ENCODE measurements at places on chromosomes 7 and 10.

DNA sequence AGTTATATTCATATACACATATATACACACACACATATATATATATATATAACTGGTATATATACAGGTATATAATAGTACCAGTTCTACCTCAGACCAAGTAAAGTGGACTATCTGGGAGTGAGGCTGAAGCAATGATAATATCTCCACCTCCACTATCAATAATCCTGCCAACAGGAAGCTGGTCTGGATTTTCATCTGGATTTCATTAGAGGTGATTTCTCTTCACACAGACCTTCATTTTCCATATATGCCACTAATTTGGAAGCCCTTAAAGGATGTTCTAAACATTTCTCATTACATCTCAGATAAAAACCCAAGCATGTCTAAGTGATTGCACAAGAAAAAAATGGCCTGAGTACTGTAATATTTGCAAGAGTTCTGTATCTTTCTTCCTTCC lies 1.7 kb upstream of the SLC35B4 start:
- DNase-seq = no peak

DNA sequence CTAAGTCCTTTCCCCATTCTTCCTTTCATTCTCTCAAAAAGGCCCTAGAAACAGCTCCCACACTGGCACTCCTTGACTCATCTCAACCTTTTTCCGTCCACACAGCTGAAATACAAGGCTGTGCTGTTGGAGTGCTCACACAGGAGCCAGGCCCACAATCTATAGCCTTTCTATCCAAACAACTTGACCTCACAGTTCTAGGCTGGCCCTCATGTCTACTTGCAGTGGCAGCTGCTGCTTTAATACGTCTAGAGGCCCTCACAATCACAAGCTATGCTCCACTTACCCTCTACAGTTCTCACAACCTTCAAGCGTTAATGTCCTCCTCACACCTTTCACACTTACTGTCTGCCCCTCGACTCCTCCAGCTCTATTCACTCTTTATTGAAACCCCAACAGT lies 12.0 kb upstream of the LRRC61 start:
- no peak for DNase-seq

- no peak for DNase-seq
Measured at GRCh38 chr7:149715476-149715875, 57.9 kb downstream of the ZNF467 start.

- no peak for DNase-seq
Measured at GRCh38 chr7:41624818-41625217, 78.1 kb downstream of the INHBA start.

DNA sequence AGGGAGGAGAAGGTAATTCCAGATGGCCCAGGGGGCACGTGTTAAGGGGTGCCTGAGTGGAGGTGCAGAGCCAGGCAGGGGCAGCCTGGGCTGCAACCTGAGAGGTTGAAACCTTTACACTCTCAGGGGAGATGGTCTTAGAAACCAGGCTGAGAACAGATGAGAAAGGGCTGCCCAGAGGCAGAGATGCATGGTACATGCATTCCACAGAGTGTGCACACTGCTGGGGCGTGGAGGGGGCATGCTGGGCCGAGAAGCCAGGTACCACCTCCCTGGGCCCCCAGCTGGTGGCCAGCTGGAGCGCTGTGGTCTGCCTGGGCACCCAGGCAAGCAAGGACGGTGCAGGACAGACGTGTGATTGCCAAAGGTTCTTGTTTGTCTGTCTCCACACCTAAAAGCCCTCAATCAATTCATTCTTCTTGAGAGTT lies 14.1 kb upstream of the CSGALNACT2 start:
- no peak for DNase-seq

DNA sequence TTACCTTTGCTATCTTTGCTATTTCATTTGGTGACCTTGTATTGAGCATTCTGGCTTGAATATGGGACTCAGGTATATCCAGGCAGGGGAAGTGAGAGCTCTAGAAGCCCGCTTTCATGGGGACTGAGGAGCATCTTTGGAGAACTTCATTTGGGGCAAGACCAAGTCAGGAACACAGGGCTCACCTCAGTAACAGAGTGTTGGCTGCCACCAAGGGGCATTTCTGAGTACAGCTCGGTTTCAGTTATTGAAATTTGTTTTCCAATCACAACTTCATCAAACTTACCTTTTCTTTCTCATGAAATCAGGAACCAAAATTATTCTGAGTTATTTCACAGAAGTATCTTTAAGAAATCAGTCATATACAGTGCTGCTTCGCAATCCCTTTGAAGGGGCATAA lies 337.2 kb downstream of the C7orf25 start:
- no peak for DNase-seq

DNA sequence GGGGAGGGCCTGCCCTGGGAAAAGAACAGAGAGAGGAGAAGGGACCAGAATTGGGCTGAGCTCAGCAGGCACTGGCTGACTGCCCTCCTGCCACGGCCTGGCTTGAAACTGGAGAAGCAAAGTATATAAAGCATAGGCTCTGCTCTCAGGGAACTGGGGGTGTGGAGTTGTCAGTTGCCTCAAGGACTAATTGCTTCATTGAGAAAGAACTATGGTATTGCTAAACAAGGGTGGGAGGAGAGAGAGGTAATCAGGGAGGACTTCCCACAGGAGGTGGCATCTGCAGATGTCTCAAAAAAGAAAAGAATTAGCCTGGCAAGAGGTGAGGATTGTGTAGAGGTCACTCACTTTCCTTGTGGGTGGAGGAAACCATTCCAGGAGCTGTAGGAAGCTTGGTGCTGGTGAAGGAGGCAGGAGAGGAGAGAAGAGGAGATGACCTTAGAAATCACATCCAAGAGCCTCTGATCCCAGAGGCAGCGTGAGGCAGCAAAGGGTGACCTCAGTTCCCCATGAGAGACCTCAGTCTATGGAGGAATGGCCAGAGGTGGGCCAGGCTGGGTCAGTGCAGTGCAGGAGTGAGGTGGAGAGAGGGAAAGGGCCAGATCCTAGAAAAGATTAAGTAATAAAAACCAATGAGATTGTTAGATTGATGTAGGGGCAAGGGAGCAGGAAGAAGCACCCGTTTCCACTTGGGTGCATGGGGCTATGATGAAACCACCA lies 2.4 kb downstream of the PILRB start:
- no peak for DNase-seq

GRCh38 chr10:17758200-17758599 lies 6.2 kb downstream of the TMEM236 start:
- DNase-seq = no peak

DNA sequence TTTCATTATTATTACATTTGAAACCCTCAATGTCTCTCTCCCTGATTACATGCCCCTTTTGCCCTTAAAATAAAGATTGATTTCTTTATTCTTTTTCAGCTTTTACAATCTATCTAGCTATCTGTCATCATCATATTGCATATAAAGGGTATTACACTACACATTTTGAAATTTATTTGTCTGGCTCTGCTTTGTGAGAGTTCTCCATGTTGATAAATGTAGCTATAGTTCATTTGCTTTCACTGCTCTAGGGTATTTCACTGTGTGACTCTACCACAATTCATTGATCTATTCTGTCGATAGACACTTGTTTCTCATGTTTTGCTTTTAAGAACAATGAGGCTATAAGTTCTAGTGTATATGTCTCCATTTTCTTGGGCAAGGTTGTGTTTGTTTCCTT lies 25.6 kb downstream of the CDK1 start:
- no peak for DNase-seq

DNA sequence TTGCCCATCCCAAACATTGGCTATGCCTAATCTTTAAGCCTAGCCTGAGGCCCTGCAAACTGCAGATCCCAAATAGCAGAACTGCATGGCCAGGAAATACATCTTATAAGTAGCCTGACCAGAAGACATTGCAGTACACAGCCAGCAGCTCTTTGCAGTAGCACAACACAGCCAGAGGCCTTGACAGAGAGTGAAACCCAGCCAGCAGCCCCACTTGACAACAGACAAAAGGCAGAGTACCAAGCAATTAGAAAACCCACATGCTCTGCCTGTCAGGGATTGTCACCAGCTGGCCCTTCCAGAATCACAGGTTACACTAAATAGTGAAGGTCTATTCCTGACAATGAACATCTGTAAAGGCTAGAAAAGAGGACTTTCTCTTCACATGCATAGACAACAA lies 242.8 kb upstream of the TMEM72 start:
- no peak for DNase-seq

GRCh38 chr10:101161494-101162299 lies 30.6 kb downstream of the TLX1 start:
- peak; percentile 62 for DNase-seq

DNA sequence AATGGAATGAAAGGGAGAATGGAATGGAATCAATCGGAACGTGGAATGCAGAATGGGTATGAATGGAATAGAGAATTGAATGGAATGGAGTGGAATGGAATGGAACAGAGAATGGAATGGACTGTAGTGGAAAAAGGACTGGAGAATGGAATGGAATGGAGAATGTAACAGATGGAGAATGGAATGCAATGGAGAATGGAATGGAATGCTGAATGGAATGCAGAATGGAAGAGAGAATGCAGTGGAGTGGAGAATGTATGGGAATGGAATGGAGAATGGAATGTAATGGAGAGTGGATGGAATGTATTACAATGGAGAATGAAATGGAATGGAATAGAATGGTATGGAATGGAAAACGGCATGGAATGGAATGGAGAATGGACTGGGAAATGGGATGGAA lies 96.9 kb downstream of the NSUN6 start:
- no peak for DNase-seq

GRCh38 chr10:130741901-130742855 lies 569.3 kb downstream of the TCERG1L start:
- no peak for DNase-seq

DNA sequence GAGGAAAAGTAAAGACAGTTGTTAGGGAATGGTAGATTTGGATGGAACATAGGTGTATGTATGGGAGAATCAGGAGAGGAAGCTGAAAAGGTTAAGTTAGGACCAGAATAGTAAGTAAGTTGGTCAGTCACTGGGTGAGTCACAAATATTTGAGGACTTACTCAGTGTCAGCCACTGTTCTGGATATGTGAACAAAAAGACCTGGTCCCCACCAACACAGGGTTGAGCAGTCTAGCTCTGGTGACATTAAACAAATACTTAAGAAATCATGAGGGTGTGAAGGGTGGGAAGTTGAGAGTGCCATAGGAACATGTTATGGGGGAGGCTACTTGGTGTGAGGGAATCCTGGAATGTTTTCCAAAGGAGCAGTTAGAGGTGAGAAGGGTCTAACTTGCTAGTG lies 246.9 kb downstream of the PTEN start:
- no peak for DNase-seq

Measured in DMS153 (cell line).